Lung microvascular endothelial cell (primary cell): ENCODE measurements at places on chromosomes 16 and 17. TPM values are rescaled to one million over a fixed set of nuclear protein-coding genes. Genes with fewer than 3 reads are reported as not detected.

RRAD gene
- 0.22 and 0.60 TPM in 2 replicates for total RNA-seq

TNFSF13 gene
- 0.20 and 0.65 TPM in 2 replicates for total RNA-seq

SLFN11 gene
- 28.3 and 55.6 TPM in 2 replicates for total RNA-seq

KIF18B gene
- 0.60 and 1.3 TPM in 2 replicates for total RNA-seq

RDM1 gene
- total RNA-seq, result not detected in 2 replicates

CDH8 gene
- not detected in 2 replicates for total RNA-seq

DNA sequence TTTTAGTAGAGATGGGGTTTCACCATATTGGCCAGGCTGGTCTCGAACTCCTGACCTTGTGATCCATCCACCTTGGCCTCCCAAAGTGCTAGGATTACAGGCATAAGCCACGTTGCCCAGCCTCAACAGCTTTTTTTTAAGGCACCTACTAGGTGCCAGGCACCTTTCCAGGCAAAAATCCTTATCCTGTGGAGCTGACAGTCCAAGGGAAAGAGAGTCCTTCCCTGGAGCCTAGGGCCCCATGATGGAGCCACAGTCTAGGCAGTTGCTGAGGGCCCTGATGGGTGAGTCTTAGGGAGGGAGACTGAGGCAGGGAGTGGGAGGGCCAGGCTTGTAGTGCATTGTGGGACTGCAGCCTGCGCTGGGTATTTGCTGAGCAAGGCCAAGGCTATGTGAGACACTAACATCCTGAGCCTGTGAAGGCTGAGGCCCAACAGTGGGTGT, 79.6 kb upstream of the TOB1 start:
- no peak for DNase-seq

DNA sequence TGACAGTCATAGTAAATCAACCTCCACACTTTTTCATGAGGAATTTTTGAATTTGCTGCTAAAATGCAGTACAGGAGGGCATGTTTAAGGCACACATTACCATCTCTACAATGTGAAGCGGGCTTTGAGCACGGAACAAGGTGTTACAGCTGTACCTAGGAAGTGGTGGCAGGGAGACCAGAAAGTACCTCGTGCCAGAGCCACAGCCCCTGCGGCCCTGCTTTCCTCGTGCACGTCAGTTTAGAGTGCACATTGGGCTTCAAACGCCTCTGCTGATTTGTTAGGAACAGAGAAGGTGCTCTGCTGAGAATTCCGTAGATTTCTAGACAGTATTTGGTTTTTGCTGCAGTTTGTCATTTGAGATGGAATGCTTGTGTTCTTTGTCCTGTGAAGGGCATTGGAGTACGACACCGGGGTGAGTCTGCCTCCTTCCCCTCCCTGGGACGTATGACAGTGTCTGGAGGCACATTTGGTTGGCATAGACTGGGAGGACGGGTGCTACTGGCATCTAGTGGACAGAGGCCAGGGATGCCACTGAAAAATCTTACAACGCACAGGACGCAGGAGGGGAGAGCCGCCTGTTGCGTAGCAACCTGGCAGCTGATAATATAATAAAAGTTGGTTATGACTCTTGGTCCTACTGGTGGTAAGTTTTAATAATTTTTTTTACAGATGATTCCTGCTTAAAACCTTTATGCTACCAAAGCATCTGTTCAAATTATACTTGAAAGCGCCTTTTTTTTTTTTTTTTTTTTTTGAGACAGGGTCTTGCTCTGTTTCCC, 9.1 kb downstream of the FOXK2 start:
- peak; percentile 83 for DNase-seq

DNA sequence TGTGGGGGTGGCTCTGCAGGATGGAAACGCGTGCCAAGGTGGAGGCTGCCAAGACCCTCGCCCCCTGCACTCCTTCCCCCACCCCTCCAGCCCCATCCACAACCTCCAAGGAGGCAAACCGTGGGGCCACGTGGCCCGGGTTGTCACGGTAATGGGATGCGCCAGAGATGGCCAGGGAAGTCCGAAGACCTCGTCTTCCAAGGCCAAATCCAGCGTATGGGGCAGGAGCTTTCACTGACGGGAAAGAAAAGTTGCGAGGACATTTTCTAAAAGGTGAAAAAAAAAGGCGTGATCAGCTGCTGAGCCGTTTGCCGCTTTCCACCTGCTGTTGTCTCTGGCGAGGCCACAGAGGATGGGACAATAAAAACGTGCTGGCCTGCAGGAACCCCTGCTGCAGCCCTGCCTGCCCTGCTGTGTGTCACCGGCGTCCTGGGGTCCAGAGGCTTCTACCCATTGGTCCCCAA, 28.3 kb upstream of the GSE1 start:
- DNase-seq, result no peak

DNA sequence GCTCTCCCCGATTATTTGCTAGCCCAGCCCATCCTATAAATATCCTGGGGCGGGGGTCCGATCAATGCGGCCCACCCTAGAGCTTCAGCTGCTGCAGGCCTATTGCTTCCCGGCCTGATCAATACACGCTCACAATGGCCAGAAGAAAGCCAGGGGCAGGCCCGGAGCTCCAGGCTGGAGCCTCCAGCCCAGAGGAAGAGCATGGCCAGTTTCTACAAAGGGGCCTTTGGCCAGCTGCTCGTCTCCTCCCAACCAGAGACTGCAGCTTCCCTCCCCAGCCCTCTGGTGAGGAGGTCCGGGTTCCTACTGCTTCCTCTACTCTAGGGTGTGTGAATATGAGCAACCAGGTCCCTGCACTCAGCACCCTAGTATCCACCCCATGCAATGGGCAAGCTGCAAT, 36.7 kb downstream of the SALL1 start:
- no peak for DNase-seq

- no peak for DNase-seq
These were observed 36.7 kb downstream of the SEC14L5 start for GRCh38 chr16:4994719-4995434.

GRCh38 chr16:50881956-50882355, 140.1 kb downstream of the CYLD start:
- no peak for DNase-seq

DNA sequence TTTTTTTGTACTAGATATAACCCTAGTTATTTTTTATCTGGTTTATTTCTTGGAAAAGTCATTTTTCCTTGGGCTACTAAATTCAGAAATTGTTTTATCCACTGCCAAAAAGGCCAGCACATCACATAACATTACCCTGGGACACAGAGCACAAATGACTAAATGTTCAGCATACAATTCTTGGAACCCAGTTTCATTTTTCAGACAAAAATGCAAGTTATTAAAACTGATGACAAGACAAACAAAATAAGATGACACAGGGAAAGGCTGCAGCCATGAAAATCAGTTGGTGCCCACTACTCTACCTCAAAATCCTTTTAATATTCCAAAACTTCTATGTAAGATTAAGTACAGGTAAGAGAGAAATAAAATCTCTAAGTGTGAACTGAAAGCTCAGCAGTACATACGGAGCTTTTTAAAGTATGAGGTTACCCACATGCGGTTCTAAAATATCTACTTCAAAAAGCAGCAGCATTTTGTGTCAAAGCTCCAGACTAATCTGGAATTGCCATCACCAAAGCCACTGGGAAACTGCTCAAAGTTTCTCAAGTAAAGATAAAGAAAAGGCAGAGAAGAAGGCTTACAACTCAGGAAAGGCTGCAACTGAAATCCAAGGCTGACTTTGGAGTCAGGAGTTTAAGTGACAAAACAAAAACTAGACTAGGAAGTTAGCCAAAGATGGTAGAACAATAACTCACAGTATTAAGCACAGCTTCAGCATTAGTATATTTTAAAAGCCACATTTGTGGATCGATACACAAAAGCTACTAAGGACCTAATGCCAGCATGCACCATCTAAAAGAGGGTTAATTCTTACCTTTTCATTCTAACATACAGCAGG, 41.4 kb downstream of the AP1G1 start:
- no peak for DNase-seq

- DNase-seq, result peak; percentile 37
These were observed 15.1 kb downstream of the BAIAP2 start for GRCh38 chr17:81049973-81050551.

- DNase-seq, result peak; percentile 16
These were observed 65.8 kb downstream of the FTO start for GRCh38 chr16:53769787-53770186.

GRCh38 chr17:16380640-16381495, at the start of gene UBB:
Gene UBB, plus strand, starts transcription at chr17:16381091. Its CDS starts 817 bp downstream, at chr17:16381908.
- DNase-seq, result peak; percentile 99

GRCh38 chr17:83068641-83069570, 10.5 kb upstream of the METRNL start:
- DNase-seq, result no peak

- DNase-seq, result no peak
These were observed 474.6 kb downstream of the PMP22 start for GRCh38 chr17:14790521-14790920.

GRCh38 chr17:44934745-44935105, 12.8 kb downstream of the KIF18B start:
- no peak for DNase-seq

DNA sequence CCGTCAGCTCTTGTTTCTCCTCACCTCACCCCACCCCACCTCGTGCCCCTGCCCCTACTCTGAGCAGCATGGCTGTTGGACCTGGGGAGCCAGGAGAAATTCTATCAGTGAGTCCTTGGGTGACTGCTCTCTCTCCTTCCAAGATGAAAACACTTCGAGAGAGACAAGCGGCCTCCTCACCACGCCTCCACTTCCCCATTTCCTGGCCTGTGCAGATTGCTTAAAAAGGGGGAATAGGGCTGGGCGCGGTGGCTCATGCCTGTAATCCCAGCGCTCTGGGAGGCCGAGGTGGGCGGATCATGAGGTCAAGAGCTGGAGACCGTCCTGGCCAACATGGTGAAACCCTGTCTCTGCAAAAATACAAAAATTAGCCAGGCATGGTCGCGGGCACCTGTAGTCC, 9.5 kb downstream of the DLX4 start:
- DNase-seq, result no peak

DNA sequence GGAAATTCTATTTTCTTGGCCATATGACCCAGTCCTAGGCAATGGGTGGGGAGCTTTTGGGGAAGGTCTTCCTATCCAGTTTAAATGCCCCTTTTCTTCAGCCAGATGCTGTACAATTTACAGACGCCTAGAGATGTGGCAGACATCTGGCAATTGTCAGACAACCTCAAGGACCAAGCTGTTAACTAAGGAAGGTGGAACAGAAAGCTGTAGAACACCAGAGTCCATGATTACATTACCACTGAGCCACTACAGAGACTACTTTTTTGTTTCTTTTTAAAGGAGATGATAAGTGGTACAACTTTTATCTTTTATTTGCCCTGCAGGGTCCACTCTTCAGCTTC, 21.1 kb upstream of the CORO6 start:
- DNase-seq, result no peak

GRCh38 chr17:37642681-37643080, 565 bp downstream of the DDX52 start:
- DNase-seq, result peak; percentile 48

DNA sequence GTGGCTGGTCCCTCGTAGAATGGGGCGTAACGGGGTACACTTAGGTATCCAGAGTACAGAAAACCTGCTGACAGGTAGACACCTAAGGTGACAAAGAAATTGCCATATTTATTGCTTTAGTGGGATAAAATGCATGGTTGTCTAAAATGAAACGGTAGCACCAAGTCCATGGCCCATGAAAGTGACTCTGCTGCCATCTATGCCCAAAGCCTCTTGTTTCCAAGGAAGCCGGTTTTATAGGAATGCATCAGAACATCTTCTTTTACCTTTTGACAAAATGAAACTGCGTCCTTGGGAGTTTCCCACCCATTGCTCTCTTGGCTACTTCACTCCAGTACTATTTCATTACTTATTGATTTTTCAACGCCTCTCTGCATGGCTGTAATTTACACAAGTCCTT, 151.3 kb upstream of the ZFHX3 start:
- DNase-seq, result peak; percentile 58

DNA sequence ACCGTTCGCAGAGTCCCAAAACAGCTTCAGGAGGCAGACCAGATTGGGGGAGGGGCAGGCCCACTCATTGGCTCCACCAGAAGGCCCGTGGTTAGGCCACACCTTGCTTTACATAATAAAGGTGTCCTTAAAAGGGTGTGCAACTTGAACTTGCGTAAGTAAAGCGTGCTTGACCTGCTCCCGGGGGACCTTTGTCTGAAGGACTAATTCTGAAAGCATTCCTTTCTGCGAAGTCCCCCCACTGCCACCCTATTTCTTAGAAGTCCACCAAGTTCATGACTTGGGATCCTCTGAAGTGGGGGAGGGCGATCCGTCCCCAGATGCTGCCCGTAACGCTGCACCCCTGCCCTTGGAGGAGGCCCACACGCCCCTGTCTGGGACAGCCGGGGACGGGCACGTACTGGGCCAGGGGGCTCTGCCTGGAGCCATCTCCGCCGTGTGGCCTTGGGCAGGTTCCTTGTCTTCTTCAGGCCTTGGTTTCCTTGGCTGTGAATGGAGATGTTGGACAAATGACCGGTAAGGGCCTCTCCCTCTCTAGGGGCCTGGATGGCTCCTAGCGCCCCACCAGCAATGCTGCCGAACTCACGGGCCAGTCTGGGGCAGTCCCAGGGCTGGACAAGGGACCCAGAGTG, 823 bp upstream of the ZNF469 start:
- no peak for DNase-seq

DNA sequence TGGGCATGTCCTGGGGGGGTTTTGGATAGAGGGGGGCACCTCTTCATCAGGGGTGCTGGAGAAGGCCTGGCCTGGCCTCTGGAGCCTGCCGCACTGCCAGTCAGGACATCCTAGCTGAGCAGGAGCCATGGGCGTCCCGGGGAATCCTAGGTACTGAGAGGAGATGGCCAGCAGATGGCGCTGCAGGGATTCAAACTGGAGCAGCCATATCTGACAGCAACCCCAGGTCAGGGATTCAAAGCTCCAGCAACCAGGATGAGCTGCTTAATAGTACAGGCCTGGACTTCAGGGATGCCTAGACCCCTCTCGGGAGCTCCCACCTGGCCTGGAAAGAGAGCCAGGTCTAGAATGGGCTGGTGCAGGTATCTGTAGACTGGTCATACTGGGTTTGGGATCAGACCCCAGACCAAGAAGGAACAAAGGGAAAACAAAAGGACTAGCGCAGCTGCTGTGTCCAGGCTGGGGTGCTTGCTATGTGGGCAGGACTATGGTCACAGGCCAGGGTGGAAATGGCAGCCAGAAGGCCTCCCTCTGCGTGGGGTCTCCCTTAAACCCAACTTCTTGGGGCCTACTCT, 306.9 kb upstream of the RBFOX1 start:
- peak; percentile 1 for DNase-seq

DNA sequence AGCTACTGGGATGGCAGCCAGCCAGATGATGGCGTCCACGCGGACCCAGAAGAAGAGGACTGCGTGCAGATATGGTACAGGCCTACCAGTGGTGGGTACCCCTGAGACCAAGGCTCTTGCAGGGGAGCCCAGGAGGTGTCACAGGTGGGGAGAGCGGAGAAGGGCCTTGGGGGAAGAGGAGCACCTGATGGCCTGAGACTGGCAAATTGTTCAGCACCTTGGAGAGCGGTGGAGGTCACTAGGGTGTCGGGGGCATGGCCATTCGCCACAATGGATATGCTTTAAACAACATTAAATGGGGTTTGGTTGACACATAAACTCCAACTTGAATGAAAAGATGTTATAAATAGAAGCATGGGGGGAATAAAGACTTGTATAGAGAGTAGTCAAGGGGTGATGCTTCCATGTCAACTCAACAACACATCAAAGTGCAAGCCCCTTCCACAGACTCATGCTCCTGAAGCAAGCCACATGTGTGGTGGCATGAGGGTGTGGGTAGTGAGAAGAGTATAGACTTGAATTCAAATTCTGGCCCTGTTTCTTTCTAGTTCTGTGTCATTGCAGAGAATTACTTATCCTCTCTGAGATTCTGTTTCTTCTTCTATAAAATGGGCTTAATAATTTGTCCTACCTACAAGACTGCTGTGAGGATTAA, 22.2 kb downstream of the CLEC19A start:
- no peak for DNase-seq

GRCh38 chr17:60629120-60629519, 29.1 kb downstream of the PPM1D start:
- no peak for DNase-seq

GRCh38 chr16:17082095-17082882, 388.5 kb downstream of the XYLT1 start:
- DNase-seq, result no peak
